ENCODE measurements at places on chromosomes 5 and 9. TPM values are rescaled to one million over a fixed set of nuclear protein-coding genes. Genes with fewer than 3 reads are reported as not detected.

The HTR4 gene
- total RNA-seq, result not detected

The CAMK4 gene
- 54.4 TPM for total RNA-seq

The FOCAD gene
- total RNA-seq, result 46.8 TPM

The HBEGF gene
- 2.7 TPM for total RNA-seq

The BTNL3 gene
- total RNA-seq, result not detected

The SMIM27 gene
- 19.6 TPM for total RNA-seq

The TAF11L10 gene
- not detected for total RNA-seq

The PCDHB8 gene
- total RNA-seq, result not detected

The FSD1L gene
- 23.2 TPM for total RNA-seq

The SAXO1 gene
- not detected for total RNA-seq

The ENHO gene
- total RNA-seq, result not detected

The ZNF608 gene
- total RNA-seq, result 0.77 TPM

The C9orf40 gene
- 21.5 TPM for total RNA-seq

The ANKRD33B gene
- total RNA-seq, result 61.6 TPM

The OLFM1 gene
- total RNA-seq, result 0.21 TPM

The RASEF gene
- total RNA-seq, result not detected

The GABRA6 gene
- total RNA-seq, result not detected

The SHOC1 gene
- not detected for total RNA-seq

The DMRT2 gene
- 1.0 TPM for total RNA-seq

The MTX3 gene
- 9.0 TPM for total RNA-seq

The FST gene
- total RNA-seq, result 0.23 TPM

The DEPDC1B gene
- total RNA-seq, result 35.7 TPM

The ADAMTS6 gene
- total RNA-seq, result 8.8 TPM

The SEMA6A gene
- total RNA-seq, result 1.9 TPM

The TBCA gene
- 205 TPM for total RNA-seq

The NR5A1 gene
- total RNA-seq, result 0.18 TPM

The SPATA31C1 gene
- total RNA-seq, result not detected

The WDR31 gene
- 0.97 TPM for total RNA-seq

The TXNDC8 gene
- not detected for total RNA-seq

The SPINK6 gene
- not detected for total RNA-seq

The GABRA1 gene
- total RNA-seq, result not detected

The HRH2 gene
- total RNA-seq, result 0.05 TPM

The GGTA1 gene
- 0.13 TPM for total RNA-seq

The CNTNAP3 gene
- not detected for total RNA-seq

The TNFSF8 gene
- 0.11 TPM for total RNA-seq

The LNPEP gene
- total RNA-seq, result 50.8 TPM

The SLC34A3 gene
- total RNA-seq, result not detected

The HAPLN1 gene
- 0.27 TPM for total RNA-seq

The IFNA13 gene
- total RNA-seq, result not detected

The PCDHGC4 gene
- total RNA-seq, result 1.1 TPM

The FOXD4L3 gene
- total RNA-seq, result 0.11 TPM

The SHISAL2B gene
- total RNA-seq, result not detected

The RPL7A gene
- 4,036 TPM for total RNA-seq

The GFM2 gene
- total RNA-seq, result 22.1 TPM

The RALGDS gene
- 30.1 TPM for total RNA-seq
